CD4-positive, alpha-beta T cell treated with Interleukin-17A for 1 hour (primary cell): ENCODE measurements at places on chromosomes 7 and 10.
A peak's percentile ranks its signal among the peaks of the same experiment; 100 is the strongest.

GRCh38 chr7:49772916-49773217 lies 571 bp upstream of the VWC2 start:
- DNase-seq = no peak

DNA sequence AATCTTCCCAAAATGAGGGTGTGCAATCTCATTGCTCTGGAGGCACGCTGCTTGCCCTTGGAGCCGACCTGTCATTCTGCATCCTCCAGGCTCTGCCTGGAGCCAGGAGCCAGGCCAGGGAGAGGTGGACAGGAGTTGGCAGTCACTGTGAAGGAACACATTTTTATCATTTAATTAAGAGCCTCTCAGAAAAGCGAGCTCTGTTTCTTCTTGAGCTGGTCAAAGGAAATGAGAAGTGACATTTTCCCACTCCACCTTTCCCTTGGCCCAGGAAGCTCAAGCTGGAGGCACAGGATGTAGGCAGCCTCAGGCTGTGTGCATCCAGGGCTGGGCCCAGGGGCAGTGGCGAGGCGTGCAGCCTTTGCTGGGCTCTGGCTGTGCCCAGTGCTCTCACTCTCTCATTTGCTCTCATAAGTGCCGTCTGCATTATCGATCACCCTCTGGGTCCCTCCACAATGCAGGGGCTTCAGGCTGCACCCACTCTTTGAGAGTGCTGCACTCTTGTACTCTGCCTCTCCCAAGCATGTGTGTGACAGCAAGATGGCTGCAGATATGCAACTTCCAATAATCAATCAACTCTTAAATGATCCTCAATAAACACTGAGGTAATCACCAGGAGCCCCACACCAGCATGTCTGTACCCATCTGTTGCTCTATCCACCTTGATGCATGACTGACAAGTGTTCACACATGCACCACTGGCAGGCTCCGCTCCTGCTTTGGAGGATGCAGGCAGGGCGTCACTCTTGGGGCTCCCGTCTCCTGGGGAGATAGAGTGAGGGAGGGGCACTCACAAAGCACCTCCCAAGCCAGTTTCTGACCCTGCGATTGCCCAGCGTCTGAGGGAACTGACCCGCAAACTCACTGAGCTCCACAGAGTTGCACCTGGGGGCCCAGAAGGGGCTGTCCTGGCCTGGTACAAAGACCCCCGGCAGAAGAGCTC lies 171.4 kb downstream of the ZNF248 start:
- no peak for DNase-seq

DNA sequence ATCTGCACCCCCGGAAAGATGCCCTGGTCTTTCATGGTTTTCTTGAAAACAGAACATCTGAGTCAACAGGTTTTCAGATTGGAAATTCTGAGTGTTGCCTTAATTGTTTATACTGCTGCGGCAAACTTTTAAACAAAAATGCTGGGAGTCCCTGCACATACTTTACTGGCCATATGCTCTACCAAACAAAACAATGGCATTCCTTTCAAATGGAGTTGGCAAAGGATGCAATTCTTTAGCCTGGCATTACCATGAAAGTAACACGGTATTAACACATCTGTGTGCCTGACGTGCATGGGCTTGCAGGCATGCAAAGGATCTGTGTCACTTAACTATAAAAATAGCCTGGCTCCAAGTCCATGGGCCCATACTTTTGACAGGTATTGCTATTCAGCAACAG lies 4.2 kb downstream of the INHBA start:
- DNase-seq = no peak

DNA sequence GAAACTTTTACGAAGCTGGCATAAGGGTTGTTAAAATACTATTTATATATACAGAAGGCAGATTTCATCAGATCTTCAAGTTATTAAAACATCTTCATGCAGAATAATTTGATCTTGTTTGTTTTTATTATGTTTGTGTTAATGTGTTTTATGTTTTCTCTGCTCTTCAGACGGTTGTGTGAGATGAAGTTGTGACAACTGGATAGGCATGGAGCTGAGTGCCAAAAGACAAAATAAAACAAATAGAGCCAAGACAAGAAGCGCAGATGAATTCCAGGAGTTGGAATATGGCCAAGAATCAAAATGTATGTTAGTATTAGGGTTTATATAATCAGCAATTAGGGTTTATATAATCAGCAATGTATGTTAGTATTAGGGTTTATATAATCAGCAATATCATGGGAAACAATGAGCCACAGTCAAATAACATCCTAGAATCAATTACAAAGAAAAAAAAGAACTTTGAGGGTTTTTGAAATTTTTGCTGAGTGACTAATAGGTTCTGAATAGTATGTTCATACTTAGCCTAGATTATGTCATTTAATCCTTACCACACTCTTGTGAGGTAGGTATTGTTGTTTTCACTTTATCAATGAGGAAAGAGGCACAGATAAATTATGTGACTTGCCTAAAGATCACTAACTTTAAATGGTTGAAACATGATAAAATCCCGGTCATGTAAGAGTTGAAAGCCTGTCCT lies 488.0 kb upstream of the STEAP1 start:
- no peak for DNase-seq

GRCh38 chr7:159019111-159019510 lies 125.6 kb downstream of the VIPR2 start:
- no peak for DNase-seq

GRCh38 chr7:114670676-114671075 lies 251.2 kb upstream of the MDFIC start:
- DNase-seq = no peak

GRCh38 chr10:73506491-73506890 lies 10.7 kb upstream of the PPP3CB start:
- no peak for DNase-seq

GRCh38 chr7:103347507-103348267 lies at the start of gene PSMC2:
TSS of gene PSMC2 (plus strand) at chr7:103347643. CDS start at chr7:103347712, 69 bp downstream.
- peak; percentile 92 for DNase-seq
